ENCODE measurements at places on chromosomes 4 and X. TPM values are rescaled to one million over a fixed set of nuclear protein-coding genes. Genes with fewer than 3 reads are reported as not detected.

DNA sequence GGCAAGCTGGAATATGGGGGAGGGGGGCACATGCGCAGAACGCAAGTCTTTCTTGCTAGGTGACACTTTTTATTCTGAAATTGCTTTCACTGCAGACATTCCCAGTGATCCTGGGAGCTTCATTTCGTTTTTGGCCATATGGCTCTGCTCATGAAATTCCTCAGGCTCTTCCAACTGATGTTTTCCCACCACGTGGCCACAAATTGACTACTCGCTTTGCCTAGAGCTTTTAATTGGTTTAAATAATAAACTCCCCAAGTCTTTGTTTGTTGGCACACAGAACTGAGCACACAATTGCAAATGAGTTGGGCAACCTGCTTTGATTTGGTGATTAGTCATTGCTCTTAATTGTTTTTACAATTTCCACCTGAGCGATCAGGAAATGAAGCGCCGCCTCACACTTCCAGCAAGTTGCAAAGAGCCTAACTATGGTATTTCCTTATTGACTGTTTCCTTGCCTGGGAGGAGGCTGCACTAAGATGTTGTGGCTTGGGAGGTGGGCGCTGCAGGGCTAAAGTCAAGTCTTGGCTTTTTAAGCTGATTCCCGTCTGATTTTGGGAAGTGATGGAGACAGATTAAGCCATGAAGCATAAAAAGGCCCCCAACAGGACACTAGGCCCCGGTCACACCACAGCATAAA is 282.5 kb downstream of the ZIC3 start:
- no peak for DNase-seq

DNA sequence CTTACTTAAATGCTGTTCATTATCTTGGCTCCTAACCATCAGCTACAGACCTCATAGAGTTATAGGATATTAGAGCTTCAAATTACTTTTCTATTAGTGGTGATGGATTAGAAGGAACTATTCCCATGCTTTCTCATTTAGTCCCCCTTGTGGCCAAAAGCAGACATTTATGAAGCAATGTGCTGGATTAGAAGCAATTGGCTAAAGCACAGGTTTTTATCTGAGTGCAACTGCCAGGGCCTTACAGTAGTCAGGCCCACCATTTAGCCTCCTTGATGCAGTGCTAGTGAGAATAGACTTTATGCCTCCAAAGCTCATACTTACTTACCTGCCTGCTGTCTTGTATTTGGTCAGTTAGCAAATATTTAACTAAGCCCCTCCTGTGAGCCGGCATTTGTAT is 93.0 kb downstream of the TSPAN7 start:
- peak; percentile 7 for DNase-seq

GRCh38 chrX:26606971-26607370 is 391.0 kb downstream of the MAGEB5 start:
- no peak for DNase-seq

DNA sequence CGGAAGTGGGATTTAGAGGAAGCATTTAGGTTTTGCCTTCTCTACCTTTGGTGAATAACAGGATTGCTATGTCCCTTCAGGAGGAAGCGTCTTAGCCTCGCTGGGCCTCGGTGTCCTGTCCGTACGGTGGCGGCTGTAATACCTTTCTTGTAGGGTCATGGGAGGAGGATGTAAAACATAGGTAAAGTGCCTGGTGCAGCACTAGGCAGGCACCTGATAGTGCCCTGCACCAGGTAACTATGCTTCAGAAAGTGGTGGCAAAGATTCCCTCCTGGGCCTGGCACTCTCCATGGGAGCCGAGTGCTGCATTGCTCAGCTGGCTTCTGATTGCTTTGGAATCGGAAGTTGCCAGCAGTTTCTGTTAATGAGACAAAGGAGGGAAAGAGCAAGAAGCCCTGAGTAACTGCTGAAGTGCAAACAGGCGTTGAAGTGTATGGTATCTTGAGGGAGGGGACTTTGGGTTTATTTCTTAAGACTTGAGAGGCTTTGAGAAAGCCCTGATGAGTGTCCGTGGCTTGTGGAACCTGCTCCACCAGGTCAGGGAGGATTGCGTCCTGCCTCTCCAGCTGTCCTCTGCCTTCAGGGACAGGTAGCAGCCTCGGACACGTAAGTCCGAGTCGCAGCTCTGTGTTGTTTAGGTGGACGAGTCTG is 45.8 kb downstream of the TBC1D14 start:
- no peak for DNase-seq

GRCh38 chr4:76951672-76952010 is 2.1 kb downstream of the SEPTIN11 start:
- DNase-seq = no peak

DNA sequence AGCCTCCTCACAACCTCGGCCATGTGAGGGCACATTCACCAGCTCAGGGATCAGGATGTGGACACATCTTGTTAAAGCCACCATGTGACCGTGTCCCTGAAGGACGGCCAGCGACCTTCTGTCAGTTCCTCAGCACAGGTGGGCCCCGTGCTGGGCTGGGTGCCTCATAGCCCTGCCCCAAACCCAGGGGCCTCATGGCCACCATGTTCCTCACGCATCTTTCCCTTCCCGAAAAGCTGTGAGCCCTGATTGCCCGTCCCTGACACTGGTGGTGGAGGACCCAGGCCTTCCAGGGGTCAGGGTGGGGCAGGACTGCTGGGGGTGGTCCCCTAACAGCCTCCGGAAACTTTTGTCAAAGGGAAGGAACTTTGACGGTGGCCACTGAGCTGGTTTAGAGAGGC is 60.1 kb upstream of the ADRA2C start:
- DNase-seq = no peak

DNA sequence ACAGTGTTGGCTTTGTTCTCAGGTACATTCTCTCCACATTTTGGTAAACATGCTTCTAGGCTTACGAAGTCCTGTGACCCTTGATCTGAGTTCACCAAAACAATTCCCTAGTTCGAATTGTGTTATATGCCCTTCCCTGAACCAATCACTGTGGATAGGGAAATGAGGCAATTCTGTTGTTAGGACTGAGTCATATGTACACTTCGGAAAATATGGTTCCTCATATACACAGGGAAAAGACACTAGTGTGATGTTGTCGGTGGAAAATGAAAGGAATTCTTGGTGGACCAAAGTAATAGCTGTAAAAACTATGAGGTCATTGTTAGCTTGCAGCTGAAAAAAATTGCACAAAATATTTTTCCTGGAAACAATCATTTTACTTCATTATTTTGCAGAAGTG is 46.6 kb upstream of the MAGEC2 start:
- DNase-seq = no peak

DNA sequence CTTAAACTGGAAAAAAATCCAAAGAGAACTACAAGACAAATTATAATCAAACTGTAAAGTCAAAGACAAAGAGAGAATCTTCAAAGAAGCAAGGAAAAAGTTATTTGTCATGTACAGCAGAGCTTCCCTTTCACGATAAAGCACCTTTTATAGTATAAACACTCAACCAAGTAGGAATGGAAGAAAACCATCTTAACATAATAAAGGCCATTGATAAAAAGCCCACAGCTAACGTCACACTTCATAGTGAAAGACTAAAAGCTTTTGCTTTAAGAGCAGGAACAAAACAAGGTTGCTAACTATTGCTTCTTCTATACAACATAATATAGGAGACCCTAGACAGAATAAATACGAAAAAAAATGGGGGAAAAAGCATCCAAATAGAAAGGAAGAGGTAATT is 595.7 kb upstream of the POU3F4 start:
- no peak for DNase-seq

- peak; percentile 1 for DNase-seq
Measured at GRCh38 chr4:110959041-110959643, 336.3 kb upstream of the PITX2 start.

- no peak for DNase-seq
Measured at GRCh38 chrX:28099166-28099565, 117.9 kb upstream of the DCAF8L1 start.

DNA sequence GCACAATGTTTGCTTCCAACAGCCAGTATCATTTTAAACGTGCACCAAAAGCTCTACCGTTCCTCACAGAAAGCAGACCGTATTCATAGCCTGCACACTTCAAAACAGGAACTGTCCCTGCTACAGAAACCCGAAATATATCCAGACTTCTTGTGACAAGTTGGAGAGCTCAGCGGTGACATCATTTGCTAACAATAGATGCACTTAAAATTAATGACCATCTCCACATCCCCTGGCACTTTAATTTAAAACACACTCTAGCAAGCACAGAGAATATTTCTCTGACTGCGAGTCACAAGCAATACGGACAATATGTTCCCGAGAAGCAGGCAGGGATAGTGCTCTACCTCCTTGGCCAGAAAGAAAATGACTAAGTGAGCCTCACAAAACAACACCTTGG is 2.5 kb downstream of the NYX start:
- DNase-seq = no peak

- no peak for DNase-seq
Measured at GRCh38 chr4:60314416-60314815, 885.7 kb upstream of the ADGRL3 start.

DNA sequence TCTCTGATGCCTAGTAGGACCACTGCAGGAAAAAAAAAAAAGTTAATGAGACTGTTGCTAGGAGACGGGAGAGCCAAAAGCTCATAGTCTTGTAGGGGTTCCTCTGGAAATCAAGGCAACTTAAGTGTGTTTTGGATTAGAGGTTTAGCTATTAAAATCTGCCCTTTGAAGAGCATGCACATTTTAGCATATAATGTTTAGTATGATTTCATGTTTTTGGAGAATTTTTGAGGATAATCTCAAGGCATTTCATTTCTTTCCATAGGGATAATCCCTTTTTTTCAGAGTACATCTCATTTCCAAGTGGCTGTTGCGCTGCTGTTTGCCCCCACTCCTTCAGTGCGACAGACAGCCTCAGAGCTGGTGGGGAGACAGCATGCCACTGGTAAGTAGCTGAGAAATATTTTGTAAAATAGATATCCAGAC is at the start of gene LINC00632:
Gene LINC00632, plus strand, starts transcription at position 339 of the 426 bp plus-strand sequence.
- DNase-seq = no peak

- DNase-seq = no peak
Measured at GRCh38 chr4:123298261-123298660, 98.3 kb upstream of the SPRY1 start.

DNA sequence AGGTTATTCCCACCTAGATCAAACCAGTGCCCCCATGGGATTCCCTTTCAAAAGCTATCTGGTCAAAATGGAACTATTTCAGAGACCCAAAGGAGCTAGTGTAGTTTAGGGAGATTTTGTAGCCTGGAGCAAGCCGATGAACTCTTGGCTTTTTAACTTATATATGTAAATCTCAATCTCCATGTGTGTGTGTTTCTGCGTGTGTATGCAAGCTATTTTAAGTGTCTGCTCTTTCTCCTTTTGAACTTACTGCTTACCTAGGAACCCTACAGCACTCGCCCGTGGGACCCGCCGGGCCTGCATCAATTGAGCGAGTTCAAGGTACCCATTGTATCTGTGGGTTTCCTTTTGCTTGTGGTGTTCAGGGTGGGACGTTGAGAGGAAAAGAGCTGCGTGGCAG is 10.4 kb downstream of the CSTF2 start:
- no peak for DNase-seq

GRCh38 chr4:98377559-98377958 is 116.4 kb downstream of the RAP1GDS1 start:
- DNase-seq = no peak

DNA sequence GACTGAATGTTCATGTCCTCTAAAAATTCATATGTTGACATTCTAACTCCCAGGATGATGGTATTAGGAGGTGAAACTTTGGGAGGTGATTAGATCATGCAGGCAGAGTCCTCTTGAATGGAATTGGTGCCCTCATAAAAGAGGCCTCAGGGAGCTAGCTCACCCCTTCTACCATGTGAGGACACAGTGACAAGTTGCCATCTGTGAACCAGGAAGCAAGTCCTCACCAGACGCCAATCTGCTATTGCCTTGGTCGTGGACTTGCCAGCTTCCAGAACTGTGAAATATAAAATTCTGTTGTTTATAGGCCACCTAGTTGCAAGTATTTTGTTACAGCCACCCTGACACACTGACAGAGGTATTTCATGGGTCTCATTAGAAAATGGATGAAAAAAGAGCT is 28.5 kb upstream of the LONRF3 start:
- no peak for DNase-seq

GRCh38 chrX:54529151-54529550 is 868 bp upstream of the GNL3L start:
- DNase-seq = no peak

GRCh38 chrX:150694738-150695410 is 1.7 kb downstream of the MTMR1 start:
- DNase-seq = no peak

- no peak for DNase-seq
Measured at GRCh38 chr4:40055511-40055862, 1.2 kb upstream of the N4BP2 start.

DNA sequence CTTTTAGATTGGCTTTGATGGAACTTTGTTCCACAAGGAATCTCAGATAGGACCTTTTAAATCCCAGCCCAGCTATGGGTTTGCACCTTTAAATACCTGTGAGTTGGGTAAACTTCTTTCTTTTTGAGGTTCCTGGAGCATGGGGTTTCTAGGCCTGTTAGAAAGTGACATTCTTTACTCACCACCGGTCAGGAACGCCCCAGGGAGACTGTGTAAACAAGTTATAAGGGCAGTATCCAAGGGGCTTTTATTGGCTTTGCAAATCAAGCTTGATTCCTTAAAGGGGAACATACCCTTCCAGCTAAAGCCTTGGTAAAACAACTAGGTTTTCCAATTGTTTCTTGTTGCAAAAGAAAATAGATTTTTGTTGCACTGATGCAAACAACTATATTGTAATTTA is 93.4 kb downstream of the TENT5D start:
- no peak for DNase-seq

DNA sequence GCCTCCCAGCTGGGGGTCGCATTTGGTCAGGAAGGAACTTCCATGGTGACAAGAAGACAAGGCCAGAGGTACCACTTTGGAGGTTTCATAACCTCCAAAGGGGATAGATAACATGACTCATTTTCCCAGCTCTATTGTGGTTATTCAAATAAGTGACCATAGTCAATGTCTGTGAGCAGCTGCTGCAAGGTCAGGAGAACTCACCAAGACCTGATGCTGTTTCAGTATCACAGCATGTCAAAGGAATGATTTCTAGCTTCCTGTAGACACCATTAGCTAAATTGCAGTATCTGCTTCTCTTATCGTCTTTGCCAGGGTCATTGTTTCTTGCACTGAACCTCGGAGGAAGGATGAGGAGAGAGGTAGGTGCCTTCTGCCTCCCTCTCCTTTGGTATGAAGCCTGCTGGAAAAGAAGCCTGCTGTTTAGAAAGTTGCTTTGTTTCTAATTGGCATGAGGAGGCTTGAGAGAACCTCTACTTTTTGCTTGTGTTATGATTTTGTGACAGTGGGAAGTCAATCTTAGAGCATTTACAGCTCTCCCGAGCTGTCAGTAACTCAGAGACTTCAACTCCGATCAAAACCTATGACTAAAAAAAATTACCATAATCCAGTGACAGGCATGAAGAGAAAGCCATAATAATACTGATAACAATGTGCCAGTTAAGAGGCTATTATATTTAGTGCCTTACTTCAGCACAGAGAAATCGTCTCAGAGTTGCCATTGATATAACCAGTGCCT is 38.0 kb upstream of the GATB start:
- no peak for DNase-seq

- no peak for DNase-seq
Measured at GRCh38 chrX:147900349-147900748, 11.4 kb upstream of the FMR1 start.

The SUPT20HL1 gene
- not detected for polyA plus RNA-seq

The HELT gene
- polyA plus RNA-seq = not detected

The ADH1A gene
- not detected for polyA plus RNA-seq

The CLDN34 gene
- not detected for polyA plus RNA-seq

The ETNPPL gene
- polyA plus RNA-seq = not detected

The DUX4 gene
- not detected for polyA plus RNA-seq

The KLF8 gene
- 0.01 TPM for polyA plus RNA-seq

The GAGE12G gene
- not detected for polyA plus RNA-seq

The PRRG1 gene
- polyA plus RNA-seq = 5.0 TPM

The DRP2 gene
- 0.36 TPM for polyA plus RNA-seq

The HSFX1 gene
- 0.45 TPM for polyA plus RNA-seq

The VSIG4 gene
- polyA plus RNA-seq = not detected

The SLC6A8 gene
- 6.9 TPM for polyA plus RNA-seq

The AKAP4 gene
- not detected for polyA plus RNA-seq
